ENCODE measurements at places on chromosomes 7 and 10.

- DNase-seq = no peak
Measured at GRCh38 chr7:91128683-91129348, 135.4 kb upstream of the FZD1 start.

DNA sequence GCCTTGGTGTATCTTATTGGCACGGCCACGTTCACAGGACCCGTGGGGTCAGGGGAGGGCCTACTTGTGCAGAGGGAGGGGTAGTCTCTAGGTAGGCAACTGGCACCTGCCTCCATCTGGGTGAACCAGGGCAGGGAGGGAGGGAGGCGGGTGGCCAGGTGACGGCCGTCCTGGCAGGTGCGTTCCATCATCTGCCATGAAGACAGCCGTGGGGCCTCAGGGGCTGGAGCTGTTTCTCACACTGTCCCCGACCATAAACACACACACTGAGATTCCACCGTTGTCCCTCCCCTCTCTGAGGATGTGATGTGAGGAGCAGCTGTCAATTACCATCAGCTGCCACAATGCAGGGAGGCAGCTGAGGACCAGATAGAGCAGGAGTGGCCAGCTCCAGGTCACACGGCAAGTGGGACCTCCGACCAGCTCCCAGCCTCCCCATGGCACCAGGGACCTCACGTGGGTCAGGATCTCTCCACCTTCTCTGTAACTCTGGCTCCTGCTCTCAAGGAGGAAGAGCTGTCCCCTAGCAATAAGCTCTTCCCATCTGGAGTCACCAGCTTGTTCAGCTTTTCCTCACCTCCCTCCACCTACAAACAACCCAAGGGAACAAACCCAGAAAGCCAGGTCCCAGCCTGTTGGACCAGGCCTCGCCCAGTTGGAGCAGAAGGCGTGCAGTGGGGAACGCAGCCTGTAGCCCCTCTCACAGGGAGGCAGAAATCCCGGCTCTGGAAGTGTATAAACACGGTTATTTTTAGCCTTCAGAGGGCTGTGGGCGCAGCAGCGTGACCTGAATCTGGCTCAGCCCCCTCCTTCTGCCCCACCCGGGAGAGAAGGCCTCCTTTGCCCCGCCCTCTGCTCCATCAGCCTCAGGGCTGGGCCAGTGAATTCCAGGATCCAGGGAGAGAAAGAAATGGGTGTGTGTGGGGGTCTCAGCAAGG lies 33.1 kb downstream of the ZMIZ1 start:
- DNase-seq = no peak

- no peak for DNase-seq
Measured at GRCh38 chr10:24115403-24115802, 93.5 kb upstream of the KIAA1217 start.

- DNase-seq = no peak
Measured at GRCh38 chr10:48531486-48531885, 73.4 kb downstream of the ARHGAP22 start.

GRCh38 chr10:19701427-19702052 lies 114.7 kb upstream of the PLXDC2 start:
- no peak for DNase-seq

DNA sequence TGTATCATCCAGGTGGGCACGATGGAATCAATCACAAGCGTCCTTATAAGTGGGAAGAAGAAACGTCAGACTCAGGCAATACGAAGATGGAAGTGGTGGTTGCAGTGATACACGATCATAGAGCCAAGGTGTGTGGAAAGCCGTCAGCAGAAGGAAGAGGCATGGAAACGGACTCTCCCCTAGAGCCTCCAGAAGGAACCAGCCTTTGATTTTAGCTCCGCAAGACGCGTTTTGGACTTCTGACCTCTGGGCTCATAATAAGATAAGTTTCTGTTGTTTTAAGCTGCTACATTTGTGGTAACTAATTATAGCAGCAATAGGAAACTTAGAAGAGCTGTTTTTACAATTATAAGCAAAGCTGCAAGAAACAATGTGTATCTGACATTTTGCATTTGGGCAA lies 14.8 kb downstream of the FANK1 start:
- DNase-seq = no peak

DNA sequence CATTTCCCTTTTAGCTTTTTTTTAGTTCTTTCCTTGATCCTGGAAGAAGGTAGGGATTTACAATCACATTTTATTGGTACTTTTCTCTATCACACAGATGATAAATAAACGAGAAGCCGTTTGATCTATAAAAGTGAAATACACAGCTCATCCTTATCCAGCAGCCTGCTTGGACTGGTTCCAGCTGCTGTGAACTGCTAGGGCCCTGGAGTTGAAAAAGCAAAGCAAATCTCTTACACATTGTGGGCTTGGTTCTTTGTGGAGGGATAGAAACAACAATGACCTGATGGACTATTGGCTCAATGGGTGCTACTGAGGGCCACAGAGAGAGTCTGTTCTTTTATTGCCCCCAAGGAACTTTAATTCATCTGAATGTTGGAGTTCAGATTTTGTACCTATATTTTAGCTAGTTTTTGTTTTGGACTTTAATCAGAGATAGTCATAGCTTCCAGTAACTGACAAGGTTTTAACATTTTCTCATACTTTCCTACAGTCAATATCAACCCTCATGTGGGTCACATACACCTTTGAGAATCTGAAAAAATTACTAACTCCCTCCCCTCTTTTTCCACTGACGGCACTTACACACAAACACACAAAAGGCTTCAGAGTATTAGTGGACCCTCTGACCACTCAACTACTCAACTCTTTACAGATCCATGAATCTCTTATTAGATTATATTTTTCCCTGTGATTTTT lies 91.6 kb upstream of the CCDC6 start:
- DNase-seq = no peak

DNA sequence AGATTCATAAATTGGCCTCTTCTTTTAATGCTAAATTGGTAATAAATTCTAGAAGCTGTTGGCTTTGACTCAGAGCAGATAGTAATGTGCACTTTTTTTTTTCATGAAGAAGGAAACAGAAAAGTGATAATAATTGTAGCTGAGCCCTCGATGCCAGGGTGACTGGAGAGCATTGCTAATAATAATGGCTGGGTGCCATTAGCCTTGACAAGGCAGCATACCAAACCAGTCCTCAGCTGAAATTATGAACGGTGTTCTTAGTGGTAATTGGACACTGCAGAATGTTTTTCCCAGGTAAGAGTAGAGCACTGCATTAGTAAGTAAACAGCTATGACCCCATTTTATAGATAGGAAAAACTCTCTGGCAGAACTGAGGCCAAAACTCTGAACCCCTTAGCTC lies 18.9 kb downstream of the PLEKHA8 start:
- no peak for DNase-seq

- DNase-seq = peak; percentile 31
Measured at GRCh38 chr10:11742779-11743298, 657 bp downstream of the ECHDC3 start.

DNA sequence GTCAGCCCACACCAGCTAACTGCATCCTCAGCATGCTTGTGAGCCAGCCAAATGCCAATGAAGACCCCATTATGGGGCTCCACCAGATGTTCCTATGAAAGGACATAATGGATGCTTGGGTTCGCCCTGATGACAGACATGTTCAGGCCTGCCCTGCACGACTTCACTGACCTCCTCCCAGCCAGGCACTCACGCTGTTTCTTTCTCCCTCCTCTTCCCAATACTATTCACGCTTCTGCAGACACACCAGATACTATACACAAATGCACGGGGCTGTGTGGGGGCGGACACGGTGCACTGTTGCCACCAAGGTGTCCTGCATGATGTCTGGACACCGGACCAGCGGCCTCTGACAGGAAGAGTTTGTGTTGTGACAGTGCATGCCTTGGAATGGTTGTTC lies 284.2 kb downstream of the PRPF18 start:
- no peak for DNase-seq

GRCh38 chr10:124993736-124994451 lies 52.0 kb downstream of the ZRANB1 start:
- no peak for DNase-seq

- DNase-seq = no peak
Measured at GRCh38 chr7:31979690-31980330, 90.4 kb downstream of the PDE1C start.

GRCh38 chr10:113983552-113983951 lies 60.1 kb upstream of the ADRB1 start:
- no peak for DNase-seq

- no peak for DNase-seq
Measured at GRCh38 chr10:103316087-103316486, 34.9 kb downstream of the PCGF6 start.

DNA sequence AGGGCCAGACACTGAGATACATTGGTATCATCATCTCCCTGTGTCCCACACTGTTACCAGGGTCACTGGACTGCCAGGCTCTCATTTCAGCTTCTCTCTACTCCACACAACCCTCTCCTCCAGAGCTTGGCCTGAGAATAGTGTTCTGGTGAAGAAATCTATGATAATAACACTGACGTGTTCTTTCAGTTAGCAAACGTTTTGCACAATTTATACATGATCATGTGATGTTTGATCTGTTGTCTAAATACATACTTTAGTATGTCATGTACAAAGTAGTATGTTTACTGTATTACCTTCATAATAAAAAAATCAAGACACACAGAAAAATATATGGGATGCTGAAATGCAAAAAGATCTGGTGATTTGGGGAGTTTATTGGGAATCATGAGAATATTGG lies 5.0 kb downstream of the SLC16A9 start:
- DNase-seq = no peak

- no peak for DNase-seq
Measured at GRCh38 chr7:36811807-36812206, 87.5 kb upstream of the AOAH start.

GRCh38 chr10:88530093-88530492 lies 53.0 kb downstream of the RNLS start:
- DNase-seq = no peak

DNA sequence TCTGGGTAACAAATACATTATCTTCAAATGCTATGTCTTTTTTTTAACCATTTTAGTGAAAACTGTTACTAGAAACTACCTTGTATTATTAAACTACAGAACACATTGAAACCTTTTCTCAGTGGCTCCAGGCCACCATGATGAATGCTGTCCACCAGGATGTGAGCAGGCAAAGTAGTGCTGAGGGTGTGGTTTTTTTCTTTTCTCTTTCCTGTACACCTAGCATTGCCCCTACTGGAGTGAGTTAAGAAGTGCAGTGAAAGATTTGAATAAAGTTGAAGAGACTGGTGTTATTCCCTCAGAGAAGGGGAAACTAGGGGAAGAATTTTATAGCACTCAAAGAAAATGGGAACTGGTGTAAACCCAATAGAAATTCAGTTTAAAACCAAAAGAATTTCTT lies 120.0 kb upstream of the SAMD8 start:
- DNase-seq = no peak

DNA sequence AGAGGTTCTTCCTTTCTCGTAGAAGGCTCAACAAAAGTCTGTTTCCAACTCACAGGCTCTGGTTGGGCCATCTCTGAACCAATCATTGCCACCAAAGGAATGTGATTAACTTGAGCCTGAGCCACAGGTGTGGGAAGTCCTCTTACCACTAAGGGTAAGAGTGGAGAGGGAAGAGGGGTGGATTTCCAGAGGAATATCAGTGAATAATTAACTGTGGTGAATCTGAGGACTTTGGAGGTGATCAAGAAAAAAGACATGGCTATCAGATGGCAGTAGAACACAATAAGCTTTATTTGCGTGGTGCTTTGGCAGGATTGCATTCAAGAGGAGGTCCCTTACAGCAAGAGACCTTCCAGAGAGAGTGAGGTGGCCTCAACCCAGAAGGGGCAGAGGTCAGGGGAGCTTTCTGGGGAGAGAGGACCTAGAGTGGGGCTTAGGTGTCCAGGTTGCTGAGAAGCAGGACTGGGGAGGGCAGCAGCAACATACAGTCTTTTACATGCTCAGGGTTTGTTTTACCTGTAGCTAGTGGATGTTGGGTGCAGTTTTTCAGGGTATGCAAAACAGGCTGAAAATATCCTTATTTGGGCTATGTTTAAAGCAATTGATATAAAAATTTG lies 61.4 kb downstream of the BBS9 start:
- no peak for DNase-seq

GRCh38 chr7:129163875-129164544 lies 19.5 kb downstream of the TSPAN33 start:
- DNase-seq = no peak

DNA sequence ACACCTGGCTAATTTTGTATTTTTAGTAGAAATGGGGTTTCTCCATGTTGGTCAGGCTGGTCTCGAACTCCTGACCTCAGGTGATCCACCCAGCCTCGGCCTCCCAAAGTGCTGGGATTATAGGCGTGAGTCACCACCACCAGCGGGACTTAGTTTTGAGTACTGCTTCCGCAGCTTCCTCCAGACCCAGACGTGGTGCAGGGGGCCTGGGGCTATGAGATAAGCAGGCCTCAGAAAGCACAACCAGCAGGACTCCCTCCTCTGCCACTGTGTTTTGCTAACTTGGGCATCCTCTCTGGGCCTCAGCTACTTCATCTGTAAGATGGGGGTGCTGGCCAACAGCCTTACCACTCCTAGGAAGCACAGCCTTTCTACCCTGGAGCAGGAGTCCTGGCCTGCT lies 37.8 kb downstream of the GOLGA7B start:
- DNase-seq = no peak

DNA sequence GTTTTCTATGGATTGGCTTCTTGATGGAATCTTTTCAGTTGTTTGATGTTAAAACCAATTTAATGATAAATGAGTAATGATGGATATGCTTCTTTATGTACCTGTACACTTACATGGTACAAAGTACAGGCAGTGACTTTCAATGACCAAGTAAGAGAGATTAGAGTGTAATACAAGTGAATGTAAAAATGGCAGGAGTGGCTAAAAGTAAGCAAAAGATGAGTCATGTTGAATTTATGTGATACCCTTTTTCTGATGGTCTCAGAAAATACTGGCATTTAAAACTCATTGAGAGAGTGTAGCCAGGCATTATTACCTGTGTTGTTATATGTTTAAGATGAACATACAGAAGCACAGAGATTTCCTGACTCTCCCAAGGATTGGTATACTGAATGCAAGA lies 97.1 kb downstream of the GPR85 start:
- no peak for DNase-seq

- no peak for DNase-seq
Measured at GRCh38 chr10:124496150-124496549, 34.5 kb downstream of the LHPP start.

GRCh38 chr7:50197549-50197948 lies 104.5 kb upstream of the ZPBP start:
- no peak for DNase-seq

DNA sequence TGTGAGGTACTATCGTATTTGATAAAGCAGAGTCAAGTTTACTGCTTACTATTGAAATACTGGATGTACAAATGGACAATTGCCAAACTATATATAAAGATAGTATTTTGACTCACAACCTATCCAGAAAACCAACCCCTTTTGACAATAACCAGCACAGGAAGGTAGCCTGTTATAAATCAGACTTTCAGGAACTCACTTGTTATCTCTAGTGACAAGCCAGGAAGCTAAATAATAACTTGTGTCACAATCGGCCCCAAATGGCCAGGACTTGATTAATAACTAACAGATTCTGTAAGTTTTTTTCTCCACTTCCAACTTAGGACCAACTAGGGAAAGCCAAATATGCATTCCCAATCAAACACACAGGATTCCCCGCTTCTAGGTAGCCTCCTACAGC lies 38.8 kb upstream of the SLC35G1 start:
- DNase-seq = no peak

Measured in GM12892 (cell line).